Fibroblast of lung (primary cell): ENCODE measurements at places on chromosomes 3 and 15. TPM values are rescaled to one million over a fixed set of nuclear protein-coding genes. Genes with fewer than 3 reads are reported as not detected.

IL17RC gene
- 14.5 and 17.1 TPM in 2 replicates for polyA plus RNA-seq

DGKG gene
- polyA plus RNA-seq: 1.4 and 3.7 TPM in 2 replicates

ELL3 gene
- polyA plus RNA-seq: 0.86 and 1.5 TPM in 2 replicates

IFRD2 gene
- 28.1 and 44.0 TPM in 2 replicates for polyA plus RNA-seq

B3GALNT1 gene
- 13.0 and 17.9 TPM in 2 replicates for polyA plus RNA-seq

GRCh38 chr3:35641331-35641730, 2.0 kb downstream of the ARPP21 start:
- DNase-seq: no peak
- H3K4me1 ChIP-seq: no peaks in the 10 kb centered on the region
- H3K27me3 ChIP-seq: peaks cover 5% of the 10 kb centered on the region
- no peaks in the 10 kb centered on the region for H3K36me3 ChIP-seq
- no peak overlapping the region for H3K4me3 ChIP-seq

GRCh38 chr3:81354119-81354518, 407.3 kb downstream of the GBE1 start:
- H3K27me3 ChIP-seq: no peaks in the 10 kb centered on the region
- DNase-seq: no peak
- no peak overlapping the region for H3K27ac ChIP-seq
- no peak overlapping the region for H3K4me3 ChIP-seq
- no peaks in the 10 kb centered on the region for H3K4me1 ChIP-seq

DNA sequence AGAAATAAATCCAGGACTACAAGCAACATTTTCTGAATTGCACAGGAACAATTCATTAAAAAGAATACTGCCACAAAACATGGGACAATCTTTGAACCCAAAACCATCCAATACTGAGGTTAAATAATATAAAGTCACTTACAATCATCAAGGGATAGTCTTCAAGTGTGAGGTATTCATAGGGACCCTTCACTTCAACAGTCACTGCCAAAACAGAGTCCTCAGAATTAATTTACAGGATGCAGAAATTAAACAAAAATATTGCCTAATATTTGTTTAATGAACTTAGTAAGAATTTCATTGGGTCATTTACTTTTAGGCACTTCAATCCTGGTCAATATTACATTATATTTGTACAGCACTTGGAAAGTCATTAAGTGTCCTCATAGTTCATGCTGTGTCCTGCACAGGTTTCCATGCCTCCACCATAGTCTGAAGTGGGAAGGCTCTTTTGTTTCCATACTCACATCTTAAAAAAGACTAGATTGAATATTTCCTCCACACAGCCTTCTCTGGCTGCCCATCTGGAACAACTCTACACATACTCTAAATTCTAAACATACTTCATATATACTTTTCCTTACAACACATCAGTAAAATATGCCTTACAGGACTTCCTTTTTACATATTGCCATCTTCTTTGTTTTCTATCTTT, 31.6 kb upstream of the VPS39 start:
- H3K36me3 ChIP-seq: peaks cover 3% of the 10 kb centered on the region
- no peak overlapping the region for H3K4me3 ChIP-seq
- DNase-seq: peak; percentile 2

GRCh38 chr3:32240159-32240545, 1.7 kb downstream of the CMTM8 start:
- H3K4me1 ChIP-seq: no peaks in the 10 kb centered on the region
- no peak overlapping the region for H3K4me3 ChIP-seq
- DNase-seq: peak; percentile 25

- DNase-seq: peak; percentile 85
- no peak overlapping the region for H3K4me3 ChIP-seq
- H3K27me3 ChIP-seq: no peaks in the 10 kb centered on the region
- peaks cover 50% of the 10 kb centered on the region for H3K4me1 ChIP-seq
Observed at GRCh38 chr3:134327594-134327975, 46.7 kb downstream of the AMOTL2 start.

DNA sequence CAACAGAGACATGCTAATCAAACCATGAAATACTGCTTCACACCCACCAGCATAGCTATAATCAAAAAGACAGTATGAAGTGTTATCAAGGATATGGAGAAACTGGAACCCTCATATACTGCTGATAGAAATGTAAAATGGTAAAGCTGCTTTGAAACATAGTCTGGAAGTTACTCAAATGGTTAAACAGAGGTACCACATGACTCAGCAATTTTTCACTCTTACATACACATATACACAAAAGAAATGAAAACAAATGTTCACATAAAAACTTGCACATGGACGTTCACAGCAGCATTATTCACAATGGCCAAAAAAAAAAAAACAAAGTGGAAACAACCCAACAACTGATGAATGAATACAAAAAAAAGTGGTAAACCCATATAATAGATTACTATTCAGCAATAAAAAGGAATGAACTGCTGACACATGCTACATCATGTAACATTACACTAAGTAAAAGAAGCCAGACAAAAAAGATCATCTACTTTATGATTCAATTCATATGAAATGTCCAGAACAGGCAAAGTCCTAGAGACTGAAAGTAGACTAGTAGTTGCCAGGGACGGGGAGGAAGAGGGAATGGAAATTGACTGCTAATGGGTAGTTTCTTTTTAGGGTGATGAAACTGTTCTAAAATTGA, 23.2 kb downstream of the ZNF148 start:
- no peaks in the 10 kb centered on the region for H3K36me3 ChIP-seq
- no peaks in the 10 kb centered on the region for H3K27me3 ChIP-seq
- H3K4me3 ChIP-seq: no peak overlapping the region

- no peaks in the 10 kb centered on the region for H3K27me3 ChIP-seq
- H3K27ac ChIP-seq: no peak overlapping the region
- peaks cover 6% of the 10 kb centered on the region for H3K36me3 ChIP-seq
- no peaks in the 10 kb centered on the region for H3K4me1 ChIP-seq
- no peak overlapping the region for H3K4me3 ChIP-seq
Observed at GRCh38 chr3:113002679-113003078, 11.9 kb downstream of the GTPBP8 start.
